ENCODE measurements at places on chromosomes 1 and 21.

DNA sequence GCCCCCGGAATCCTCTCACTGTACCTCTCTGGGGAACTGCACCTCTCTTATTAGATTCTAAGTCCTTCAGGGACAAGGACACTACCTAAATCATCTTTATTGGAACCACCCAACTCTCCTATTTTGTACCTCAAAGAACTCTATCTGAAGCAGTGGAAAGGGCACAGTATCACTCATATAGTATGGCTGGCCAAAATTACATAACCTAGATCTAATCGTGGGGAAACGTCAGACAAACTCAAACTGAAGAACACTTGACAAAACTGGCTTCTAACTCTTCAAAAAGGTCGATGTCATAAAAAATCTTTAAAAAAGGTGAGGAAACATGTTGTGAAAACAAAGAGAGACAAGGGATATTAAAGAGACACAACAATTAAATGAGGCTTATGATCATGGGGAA, 210.0 kb downstream of the SLC45A1 start:
- no peak for DNase-seq

- DNase-seq: peak; percentile 66
Observed at GRCh38 chr1:99180343-99180808, 83.9 kb upstream of the PLPPR4 start.

DNA sequence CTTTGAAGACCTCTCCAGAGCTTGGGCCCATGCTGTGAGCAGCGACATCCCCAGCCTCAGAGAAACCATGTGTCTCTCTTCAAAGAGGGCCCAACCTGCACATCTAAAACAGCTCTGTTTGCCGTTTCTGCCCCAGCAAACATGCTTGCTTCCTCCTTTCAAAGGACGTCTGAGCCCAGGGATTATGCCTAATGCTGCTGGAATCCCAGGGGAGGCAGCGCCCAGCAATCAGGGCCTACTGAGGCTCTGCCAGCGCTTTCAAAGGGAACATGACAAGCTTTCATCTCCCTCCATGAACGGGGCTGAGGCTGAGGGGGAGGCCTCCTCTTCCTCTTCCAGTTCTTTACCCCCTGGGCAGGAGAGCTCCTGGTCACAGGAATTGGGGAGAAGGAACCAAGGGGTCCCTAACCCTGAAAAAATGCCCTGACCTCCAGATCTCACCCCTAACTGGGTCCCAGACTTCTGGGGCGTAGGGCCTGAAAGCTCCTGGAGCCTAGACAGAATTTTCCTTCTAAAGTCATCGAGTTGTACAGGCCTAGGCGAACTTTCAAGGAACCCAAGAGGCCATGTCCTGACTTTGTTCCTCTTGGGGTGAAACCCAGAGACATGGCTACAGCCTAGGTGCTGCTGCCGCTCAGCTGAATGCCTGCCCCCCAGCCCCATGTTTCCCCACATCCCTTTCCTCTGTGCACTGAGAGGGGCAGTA, 13.4 kb upstream of the ASCL5 start:
- no peak for DNase-seq

DNA sequence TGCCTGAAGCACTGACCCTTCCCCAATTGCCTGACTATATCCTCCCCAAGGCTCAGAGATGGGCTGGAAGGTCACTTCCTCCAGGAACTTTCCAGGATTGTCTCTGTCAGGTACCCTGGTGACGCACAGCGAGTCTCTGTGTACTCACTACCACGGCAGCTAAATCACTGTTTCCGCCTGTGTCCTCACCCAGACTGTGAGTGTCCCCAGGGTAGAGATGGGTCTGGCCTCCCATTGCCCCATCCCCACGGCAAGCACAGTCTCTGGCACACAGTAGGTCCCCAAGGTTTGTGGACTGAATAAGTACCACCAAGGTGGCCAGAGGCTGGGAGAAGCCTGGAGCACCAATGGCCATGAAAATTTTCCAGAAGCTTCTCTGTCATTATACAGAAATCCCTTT, 93.8 kb upstream of the RUNX3 start:
- DNase-seq: no peak

GRCh38 chr1:43451157-43451591, 2.6 kb downstream of the HYI start:
- DNase-seq: no peak

GRCh38 chr1:6519491-6519934, 28.0 kb upstream of the PLEKHG5 start:
- DNase-seq: no peak

- no peak for DNase-seq
Observed at GRCh38 chr1:153586347-153586746, 20.7 kb upstream of the S100A2 start.

DNA sequence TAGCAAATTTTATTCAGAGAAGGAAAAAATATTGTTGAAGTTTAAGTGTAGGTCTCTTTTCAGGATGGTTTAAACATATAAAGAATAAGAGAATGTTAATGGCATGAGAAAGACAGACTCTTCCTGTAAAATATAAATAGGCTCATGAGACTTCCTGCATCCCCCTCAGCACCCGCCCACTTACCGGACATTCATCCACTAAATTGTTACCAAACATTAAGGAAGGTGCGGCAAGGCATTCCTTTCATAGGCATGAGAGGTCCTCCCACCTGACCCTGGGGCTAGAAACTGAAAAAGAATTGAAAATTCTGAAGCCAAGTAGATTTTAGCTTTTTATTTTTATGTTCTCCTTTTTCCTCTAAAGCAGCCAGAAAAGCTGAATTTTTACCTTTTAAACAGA, 10.6 kb upstream of the USP1 start:
- no peak for DNase-seq

DNA sequence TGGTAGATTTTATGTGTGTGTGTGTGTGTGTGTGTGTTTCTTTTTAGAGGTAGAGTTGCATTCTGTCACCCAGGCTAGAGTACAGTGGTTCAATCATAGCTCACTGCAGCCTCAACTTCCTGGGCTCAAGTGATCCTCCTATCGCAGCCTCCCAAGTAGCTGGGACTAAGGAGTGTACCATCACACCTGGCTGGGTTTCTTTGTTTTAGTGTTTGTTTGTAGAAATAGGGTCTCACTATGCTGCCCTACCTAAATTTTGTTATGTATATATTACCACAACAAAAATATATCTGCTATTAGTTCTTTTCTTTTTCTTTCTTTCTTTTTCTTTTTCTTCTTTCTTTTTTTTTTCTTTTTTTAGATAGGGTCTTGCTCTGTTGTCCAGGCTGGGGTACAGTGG, 43.1 kb upstream of the CXADR start:
- DNase-seq: no peak

DNA sequence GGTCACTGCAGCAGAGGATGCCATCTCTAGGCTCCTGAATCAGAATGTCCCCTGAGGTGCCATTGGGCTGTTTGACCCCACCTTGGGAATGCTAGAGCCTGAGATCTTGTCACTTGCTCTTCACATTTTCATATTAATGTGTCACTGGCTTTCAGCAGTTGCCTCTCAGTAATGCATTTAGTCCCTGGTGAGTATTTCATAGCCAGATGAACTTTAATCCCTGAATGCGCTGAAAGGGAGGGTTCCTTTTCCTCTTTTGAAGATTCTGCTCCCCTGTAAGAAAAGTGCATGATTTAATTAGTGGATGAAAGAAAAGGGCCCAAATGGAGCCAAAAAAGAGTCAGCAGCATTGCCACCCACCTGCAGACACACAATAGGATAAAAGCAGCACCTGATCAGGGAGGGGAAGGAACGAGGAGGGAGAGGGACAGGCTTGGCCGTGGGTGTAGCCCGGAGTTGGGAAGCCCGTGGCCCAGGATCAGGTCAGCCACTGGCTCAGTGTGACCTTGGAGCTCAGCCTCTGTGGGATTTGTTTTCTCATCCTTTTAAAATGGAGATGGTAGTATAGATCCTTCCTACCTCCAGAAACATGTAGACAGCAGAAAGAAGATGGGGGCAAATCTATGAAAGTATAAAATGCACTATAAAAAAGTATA, 31.1 kb downstream of the ROR1 start:
- no peak for DNase-seq

GRCh38 chr1:69320757-69321211, 246.9 kb upstream of the LRRC7 start:
- no peak for DNase-seq

GRCh38 chr1:6220236-6220635, 14.3 kb downstream of the RNF207 start:
- DNase-seq: no peak

- DNase-seq: peak; percentile 76
Observed at GRCh38 chr1:204431310-204432184, 19.9 kb upstream of the PPP1R15B start.

- DNase-seq: no peak
Observed at GRCh38 chr1:53198241-53198651, 1.6 kb downstream of the CPT2 start.

DNA sequence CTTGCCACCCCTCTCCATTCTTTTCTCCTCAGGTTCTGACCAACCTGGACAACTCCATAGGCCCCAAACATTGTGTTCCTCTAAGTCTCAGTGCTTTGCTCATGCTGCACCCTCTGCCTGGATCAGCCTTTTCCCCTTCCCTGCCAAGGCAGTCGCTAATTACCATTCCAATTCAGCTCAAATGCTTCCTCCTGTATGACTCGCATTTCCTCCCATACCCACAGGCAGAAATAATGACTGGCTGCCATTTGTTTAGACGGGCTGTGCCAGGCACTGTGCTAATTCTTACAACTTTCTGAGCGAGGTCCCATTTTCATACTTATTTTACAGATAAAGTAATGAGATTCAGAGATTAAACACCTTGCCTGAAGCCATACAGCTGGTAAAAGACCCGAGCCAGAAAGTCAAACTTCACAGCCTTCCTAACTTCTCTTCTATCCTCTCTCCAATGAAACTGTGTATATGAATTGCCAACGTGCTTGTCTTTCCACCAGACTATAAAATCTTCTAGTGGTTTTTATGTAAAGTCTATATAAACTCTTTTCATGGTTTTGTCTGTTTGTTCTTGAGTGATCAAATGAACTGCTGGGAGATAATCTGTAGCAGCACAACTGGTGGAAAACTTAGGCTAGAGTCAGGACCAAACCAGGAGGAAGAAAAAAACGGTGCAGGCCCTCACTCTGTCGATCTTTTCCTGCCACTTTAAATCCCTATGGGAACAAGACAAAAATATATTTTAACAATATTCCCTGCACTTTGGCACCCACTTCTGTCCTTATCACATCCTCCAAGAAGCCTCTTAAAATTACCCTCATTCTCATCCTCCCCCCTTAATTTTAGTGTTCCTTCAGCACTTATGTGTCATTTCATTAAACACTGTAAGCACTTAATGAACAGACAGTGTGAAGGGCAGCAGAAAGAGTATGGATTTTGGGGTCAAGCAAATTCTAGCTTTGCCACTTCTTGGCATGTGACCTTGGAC, 33.7 kb downstream of the RAB3B start:
- DNase-seq: no peak

DNA sequence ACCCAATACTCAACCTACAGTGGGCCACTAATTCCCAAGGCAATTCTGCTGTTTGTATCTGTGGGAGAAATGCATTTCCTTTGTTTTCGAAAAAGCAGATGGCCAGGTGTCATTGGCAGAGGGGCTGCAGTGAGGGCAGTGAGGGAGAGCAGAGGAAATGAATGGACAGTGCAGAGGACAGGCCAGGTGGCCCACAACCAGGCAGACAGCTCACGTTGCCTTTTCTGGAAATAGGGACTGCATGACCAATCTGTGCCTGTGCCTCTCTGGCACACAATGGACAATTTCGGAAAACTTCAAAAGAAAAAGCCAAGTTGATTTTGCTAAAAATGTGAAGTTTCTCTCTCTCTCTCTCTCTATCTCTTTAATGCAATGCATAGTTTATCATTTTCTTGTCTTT, 52.6 kb upstream of the ETS2 start:
- DNase-seq: no peak

- no peak for DNase-seq
Observed at GRCh38 chr1:30710407-30710806, 13.0 kb downstream of the MATN1 start.

GRCh38 chr1:3024588-3024987, 3.3 kb downstream of the ACTRT2 start:
- DNase-seq: no peak

GRCh38 chr1:9211291-9211811, 23.2 kb upstream of the H6PD start:
- no peak for DNase-seq

- peak; percentile 70 for DNase-seq
Observed at GRCh38 chr1:228487336-228488124, at the start of gene RNF187. TSS of gene RNF187 (plus strand) at chr1:228487382.
